ENCODE measurements at places on chromosomes 13 and 19. TPM values are rescaled to one million over a fixed set of nuclear protein-coding genes. Genes with fewer than 3 reads are reported as not detected.

KLHL1 gene
- total RNA-seq = not detected

- no peak for DNase-seq
Observed at GRCh38 chr13:36841391-36841790, 22.4 kb downstream of the RFXAP start.

CADM4 gene
- total RNA-seq = 9.6 TPM

- no peak for DNase-seq
Observed at GRCh38 chr13:110421061-110421460, 114.0 kb downstream of the COL4A2 start.

Measured in right atrium auricular region (tissue), 2 donors.